ENCODE measurements at places on chromosomes 5 and 9.

DNA sequence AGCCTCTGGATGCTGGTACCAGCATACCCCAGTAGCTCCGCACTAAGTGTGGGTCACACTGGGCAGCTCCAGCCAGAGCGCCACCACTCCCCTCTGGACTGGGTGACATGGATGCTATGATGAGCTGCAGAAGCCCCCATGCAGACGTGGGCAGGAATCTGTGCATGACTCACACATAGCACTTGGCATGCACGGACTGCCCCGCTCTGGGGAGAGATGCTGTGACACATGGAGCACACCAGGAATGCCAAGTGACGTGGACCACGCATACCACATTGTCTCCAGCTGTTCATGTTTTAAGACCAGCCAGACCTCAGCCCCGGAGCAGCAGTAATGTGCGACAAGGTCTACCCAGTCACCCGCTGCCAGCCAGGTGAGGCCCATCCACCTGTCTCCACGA is 64.1 kb downstream of the SEMA4D start:
- DNase-seq: no peak

DNA sequence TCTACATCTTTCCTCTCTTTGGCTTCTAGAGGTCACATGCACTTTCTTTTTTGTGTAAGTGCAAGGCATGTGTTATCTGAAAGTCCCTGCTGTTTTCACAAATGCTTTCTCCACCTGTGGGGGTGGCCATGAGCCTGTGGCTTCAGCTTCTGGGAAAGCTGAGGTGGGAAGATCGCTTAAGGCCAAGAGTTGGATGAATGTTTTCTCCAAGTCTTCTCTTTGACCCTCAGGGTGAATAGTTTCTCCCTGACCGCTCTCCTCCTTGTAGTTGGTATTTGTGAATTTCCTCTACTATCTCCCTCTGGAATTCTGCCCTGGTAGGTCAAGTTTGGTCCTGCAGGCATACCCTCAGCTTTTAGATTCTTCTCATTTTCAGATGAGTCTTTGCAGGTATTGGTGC is 74.2 kb downstream of the UGCG start:
- no peak for DNase-seq

GRCh38 chr5:80504833-80505232 is 16.9 kb downstream of the FAM151B start:
- DNase-seq: no peak

DNA sequence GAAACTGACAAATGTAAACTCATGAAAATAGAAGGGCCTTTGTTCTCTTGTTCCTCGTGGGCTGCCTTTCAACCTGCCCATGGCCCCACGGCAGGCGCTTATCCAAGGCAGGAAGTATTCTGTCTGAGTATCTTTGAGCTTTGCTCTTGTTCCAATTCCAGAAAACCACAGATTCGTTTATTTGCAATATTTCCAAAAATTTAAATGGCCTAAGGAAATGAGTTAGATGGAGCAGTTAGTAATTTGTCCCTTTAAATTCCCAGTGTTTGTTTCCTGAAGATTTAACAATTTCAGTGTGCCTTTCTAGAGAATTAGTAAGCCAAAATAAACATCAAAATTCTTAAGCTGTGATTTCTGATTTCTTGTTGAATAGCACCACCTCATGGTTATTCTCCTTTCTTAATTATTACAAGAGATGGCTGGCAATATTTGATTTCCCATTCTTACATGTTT is 299.4 kb upstream of the RASA1 start:
- DNase-seq: no peak

- no peak for DNase-seq
Observed at GRCh38 chr5:51495672-51496071, 112.4 kb downstream of the ISL1 start.

GRCh38 chr5:55250064-55250463 is 16.7 kb upstream of the CCNO start:
- DNase-seq: no peak

GRCh38 chr9:33227741-33228140 is 12.2 kb upstream of the SPINK4 start:
- DNase-seq: no peak

DNA sequence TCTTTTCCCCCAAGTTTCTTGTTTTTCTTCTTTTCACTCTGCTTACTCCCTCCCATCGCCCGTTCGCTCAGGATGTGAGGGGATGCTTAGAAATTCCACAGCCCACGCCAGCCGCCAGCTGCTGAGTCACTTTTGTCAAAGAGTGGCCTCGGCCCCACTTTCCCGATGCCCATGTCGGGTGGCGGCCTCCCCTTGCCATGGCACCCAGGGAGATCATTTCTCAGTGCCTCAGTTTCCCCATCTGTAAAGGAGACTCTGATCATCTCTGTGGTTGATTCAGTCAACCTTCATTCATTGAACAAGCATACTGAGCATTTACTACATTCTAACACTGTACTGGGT is 353 bp upstream of the PDGFRB start:
- DNase-seq: no peak

DNA sequence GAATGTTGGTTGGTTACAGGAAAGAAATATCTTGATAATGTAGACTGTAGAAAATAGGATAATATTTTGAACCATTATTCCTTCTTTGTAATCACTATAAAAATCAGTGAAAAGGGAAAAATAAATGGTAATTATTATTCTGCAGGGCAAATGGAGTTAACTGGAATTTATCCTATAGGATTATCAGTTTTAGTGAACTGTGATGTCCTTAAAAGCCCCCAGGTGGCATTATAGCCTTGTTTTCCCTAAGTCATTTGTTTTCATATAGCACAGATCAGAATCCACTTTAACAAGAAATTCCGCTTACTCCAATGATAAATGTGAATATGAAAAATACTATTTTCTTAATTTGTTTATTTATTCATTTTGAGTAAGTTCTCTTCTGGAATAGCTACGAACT is 26.2 kb upstream of the WDR41 start:
- no peak for DNase-seq

GRCh38 chr9:105128908-105129600 is 115.4 kb upstream of the SLC44A1 start:
- no peak for DNase-seq

- DNase-seq: no peak
Observed at GRCh38 chr5:180960209-180960608, 28.4 kb upstream of the BTNL3 start.

DNA sequence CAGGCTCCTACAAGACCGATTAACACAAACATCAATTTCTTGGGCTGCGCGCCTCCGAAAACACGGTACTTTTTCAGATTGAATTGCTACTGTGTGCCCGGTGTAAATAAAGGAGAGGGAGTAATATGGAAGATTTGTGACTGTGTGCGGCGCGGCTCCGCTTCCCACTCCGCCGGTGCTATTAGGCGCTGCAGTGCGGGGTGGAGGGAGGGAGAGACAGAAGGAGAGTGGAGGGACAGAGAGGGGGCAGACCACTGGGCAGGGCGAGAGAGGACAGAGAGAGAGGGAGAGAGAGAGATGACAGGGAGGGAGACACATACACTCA is 24.7 kb upstream of the RNU6ATAC start:
- DNase-seq: no peak

- peak; percentile 35 for DNase-seq
Observed at GRCh38 chr9:104091708-104092107, 2.4 kb upstream of the SMC2 start.

- DNase-seq: no peak
Observed at GRCh38 chr5:147396070-147396823, 113.6 kb downstream of the DPYSL3 start.

DNA sequence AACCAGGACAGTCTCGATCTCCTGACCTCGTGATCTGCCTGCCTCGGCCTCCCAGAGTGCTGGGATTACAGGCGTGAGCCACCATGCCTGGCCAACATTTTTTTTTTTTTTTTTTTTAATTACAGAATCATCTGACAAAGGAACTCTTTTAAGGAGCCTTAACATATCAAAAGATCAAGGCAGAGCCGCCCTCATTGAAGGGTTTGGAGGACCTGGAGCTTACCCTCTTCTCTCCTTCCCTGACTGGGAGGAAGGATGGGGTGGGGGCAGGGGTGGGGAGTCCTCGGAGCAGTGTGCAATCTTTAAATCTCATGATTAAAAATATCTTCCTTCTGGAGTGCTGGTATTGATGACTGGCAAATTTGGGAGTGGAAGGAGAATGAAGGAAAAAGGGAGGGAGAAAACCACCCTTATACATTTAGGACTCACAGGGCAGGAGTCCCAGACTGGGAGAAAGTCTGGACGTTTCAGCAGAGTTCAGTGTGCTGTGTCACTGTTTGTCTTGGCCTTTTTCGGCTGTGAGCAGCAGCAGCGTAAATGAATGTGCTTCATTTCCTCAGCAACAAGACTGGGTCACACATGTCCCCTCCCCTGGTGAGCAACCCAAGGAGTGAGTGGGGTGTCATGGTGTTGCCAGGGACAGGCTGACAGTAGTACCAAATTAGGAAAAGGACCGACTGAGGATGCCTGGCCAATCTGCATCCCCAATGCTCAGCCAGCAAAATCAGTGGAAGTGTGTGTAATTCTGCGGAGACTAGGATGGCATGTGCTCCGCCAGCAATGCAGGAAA is 115.3 kb upstream of the BNC2 start:
- no peak for DNase-seq

GRCh38 chr9:8842402-8843193 is 1043.0 kb upstream of the DMAC1 start:
- DNase-seq: no peak

- DNase-seq: no peak
Observed at GRCh38 chr9:106334081-106334480, 528.9 kb upstream of the ZNF462 start.

DNA sequence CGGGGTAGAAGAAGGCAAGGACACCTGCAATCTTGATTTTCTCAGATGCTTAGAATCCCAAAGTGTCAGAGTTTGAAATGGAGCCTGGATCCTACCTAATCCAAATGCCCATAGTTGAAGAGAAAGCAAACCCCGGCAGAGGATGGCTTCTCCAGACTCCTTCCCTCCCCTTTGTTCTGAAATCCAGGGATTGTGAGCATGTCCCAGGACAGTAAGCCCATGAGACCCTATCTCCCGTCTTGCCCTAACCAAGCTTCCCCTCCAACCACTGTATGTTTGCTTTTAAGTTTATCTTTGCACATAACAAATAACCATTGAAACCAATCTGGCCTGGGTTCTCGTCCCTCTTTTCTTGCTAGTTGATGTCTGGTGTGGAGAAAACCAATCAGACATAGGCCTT is 78.3 kb upstream of the NIPAL4 start:
- no peak for DNase-seq
